ENCODE measurements at places on chromosomes 2 and 18.

GRCh38 chr2:190627448-190628412 is 21.2 kb upstream of the NAB1 start:
- no peak for DNase-seq

DNA sequence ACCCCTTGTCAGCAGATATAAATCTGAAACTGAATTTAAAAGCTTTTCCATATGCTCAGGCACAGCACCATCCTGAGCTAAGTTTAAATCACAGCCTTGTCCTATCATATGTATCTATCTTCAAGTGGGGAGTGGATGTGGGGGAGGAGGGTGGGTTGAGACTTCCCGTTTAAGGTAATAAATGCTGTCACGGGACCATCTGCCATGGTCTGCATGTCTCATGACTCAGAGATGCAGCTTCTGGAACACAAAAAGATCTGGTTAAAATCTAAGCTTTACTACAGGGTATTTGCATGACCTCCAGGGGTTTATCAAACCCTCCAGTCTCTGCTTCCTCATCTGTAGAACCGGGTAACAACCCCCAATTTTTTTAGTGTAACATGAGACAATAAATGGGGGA is 377.7 kb upstream of the ST6GAL2 start:
- no peak for DNase-seq

DNA sequence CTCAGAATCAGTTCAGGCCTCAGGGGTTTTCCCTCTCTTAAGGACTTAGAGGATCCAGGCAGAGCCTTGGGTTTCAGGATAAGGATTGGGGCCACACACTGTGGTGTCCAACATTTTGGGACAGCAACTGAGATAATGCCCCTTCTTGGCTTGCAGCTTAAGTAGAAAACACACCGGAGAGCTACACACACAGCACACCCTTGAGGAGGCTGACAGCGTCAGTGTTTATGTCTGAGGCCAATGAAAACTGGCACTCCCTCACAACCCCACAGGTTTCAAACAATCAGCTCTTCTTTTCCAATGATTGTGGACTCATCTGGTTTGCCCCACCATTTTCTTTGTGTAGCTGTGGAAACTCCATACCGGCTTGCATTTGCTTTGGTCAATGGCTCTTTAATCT is 257.7 kb downstream of the CDCA7 start:
- DNase-seq, result no peak

GRCh38 chr2:208359632-208359986 is 47.0 kb upstream of the PTH2R start:
- DNase-seq, result no peak

DNA sequence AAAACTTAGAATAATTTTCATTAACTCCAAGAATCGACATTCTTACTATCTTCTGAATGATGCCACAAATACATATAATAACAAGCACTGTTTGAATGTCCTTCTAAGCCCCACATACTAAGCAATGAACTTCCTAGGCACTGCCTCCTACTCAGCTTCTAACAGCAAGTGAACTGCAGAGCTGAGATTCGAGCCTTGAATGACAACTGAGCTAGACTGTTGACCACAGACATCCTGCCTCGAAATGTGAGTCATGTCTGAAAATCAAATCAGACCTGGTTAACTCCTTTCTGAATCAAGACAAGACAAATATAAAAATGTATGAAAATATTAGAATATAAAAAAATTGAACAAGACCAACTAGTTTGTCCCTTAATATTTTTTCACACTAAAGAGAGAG is 108.1 kb downstream of the MYT1L start:
- no peak for DNase-seq

DNA sequence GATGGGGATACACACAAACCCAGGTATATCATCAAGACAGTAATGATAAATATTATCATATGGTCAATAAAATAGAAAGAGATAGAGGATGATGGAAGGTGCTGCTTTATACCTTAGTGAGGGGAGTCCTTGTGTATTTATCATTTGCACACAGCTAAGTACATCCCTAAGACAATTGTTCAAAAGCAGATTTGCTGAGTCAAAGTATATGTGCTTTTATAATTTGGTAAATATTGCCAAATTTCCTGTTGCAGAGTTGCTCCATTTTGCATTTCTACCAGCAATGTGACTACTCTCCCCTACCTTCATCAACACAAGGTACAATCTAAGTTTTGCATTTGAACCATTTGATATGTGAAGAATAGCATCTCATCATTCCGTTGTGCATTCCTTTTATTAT is 22.6 kb upstream of the PLEK start:
- DNase-seq, result no peak

GRCh38 chr2:66433945-66434678 is 813 bp upstream of the MEIS1 start:
- no peak for DNase-seq

DNA sequence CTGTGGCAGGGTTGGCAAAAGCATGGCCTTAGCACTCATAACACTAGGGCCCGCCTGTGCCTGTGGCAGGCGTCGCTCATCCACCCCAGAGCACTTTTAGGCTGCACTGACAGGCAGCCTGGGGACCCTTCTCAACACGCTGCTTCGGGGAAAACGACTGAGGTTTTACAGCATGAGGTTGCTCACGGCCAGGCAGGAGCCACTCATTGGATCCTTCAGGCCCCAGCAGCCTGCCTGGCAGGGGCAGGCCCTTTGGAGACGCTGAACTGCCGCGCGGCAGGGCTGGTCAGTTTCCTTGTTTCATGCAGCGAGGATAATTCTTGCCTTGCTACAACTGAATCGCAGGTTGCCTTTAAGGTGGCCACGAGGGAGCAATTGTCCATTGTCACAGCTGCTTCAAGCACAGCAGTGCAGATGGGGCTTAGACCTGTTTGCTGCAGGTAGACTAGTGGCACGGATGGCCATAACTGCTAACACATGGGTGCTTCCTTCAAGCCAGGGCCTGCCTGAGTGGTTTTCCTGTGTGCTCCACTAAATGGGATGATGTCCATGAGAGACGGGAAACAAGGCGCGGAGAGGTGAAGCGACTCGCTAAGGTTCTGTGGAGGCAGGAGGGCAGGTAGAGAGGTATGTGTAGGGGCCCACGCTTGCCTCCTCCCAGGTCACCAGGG is 49.9 kb upstream of the HS6ST1 start:
- no peak for DNase-seq

- DNase-seq, result no peak
Observed at GRCh38 chr18:22790545-22791309, 142.4 kb upstream of the RBBP8 start.

GRCh38 chr2:70473101-70473722 is 80.4 kb downstream of the TGFA start:
- no peak for DNase-seq

DNA sequence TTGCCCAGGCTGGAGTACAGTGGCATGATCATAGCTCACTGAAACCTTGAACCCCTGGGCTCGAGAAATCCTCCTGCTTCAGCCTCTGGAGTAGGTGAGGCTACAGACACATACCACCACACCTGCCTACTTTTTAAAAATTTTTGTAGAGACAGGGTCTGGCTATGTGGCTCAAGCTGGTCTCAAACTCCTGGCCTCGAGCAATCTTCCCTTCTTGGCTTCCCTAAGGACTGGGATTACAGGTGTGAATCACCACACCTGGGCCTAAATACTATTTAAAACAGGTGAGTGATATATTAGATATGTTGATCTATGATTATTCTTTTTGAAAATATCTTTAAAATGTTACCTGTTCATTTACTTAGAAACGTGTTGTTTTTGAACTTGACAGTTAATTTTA is 57.2 kb downstream of the MOGAT1 start:
- DNase-seq, result no peak

DNA sequence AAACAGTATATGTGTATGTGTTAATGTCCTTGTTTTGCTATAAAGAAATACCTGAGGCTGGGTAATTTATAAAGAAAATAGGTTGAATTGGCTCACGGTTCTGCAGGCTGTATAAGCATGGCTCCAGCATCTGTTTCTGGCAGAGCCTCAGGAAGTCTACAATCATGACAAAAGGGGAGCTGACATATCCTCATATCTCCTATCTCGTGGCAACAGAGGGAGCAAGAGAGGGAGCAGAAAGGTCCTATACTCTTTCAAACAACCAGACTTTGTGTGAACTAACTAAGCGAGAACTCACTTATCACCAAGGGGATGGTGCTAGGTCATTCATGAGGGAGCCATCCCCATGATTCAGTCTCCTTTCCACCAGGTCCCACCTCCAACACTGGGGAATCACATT is 13.0 kb downstream of the CALCRL start:
- no peak for DNase-seq

DNA sequence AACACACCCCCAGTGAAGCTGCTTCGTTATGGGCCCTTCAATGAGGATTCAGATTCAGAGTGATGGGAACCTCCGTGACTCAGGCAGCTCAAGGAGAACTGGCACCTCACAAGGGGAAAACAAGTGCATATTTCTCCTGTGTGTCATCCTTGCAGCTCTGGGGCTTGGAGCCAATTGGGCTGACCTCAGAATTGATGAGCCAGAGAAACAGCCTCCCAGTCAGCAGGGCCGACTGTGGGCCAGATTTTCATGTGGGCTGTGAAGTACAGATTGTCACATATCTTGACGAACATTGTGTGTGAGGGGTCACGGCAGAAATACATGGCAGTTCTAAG is 189.6 kb upstream of the SP5 start:
- DNase-seq, result no peak

- DNase-seq, result no peak
Observed at GRCh38 chr2:155689791-155690190, 642.7 kb downstream of the NR4A2 start.

- DNase-seq, result no peak
Observed at GRCh38 chr2:233372855-233373254, 18.6 kb downstream of the DGKD start.

DNA sequence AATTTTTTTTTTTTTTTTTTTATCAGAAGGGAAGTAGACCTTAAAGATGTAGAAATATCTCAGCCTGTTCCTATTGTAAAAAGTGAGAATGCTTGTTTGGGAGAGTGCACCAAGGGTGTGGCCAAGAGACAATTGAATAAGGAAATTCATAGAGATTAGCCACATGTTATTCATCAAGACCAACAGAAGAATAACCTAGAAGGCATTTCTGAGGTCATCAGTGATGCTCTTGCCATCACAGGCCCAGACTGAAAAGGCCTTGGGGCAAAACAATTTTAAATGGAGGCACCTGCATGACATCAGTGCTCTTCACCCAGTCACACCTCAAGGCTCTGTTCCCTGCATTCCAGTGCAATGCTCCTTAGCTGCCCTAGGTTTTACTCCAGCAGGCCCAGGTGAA is 2043.3 kb upstream of the PIK3C3 start:
- DNase-seq, result no peak

DNA sequence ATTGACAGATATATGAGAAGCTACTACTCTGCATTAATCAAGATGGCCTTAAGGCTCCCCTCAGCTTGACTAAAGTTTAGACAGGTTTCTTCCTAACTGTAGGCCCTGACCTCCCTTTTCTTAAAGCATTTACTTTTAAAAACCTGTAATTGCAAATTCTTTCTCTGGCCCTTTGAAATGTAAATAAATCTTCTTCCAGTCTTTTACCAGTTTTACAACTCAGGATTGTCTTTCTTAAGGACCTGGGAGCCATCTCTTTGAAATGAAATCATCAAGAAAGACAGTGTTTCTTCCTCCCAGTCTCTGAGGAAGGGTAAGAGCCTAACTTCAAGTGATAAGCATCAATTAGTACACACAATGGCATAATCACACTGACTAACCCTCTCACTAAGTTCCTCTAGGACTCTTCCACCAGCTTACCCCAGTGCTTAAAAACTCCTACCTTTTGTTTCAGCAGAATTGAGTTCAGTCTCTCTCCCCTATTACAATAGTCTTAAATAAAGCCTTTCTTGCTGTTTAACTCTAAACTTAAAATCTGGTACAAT is 58.7 kb upstream of the CDH20 start:
- no peak for DNase-seq

GRCh38 chr18:10074110-10074509 is 160.3 kb downstream of the VAPA start:
- DNase-seq, result no peak

GRCh38 chr2:196333397-196333796 is 162.0 kb upstream of the STK17B start:
- DNase-seq, result no peak

- no peak for DNase-seq
Observed at GRCh38 chr2:20488201-20488641, 41.3 kb downstream of the RHOB start.

DNA sequence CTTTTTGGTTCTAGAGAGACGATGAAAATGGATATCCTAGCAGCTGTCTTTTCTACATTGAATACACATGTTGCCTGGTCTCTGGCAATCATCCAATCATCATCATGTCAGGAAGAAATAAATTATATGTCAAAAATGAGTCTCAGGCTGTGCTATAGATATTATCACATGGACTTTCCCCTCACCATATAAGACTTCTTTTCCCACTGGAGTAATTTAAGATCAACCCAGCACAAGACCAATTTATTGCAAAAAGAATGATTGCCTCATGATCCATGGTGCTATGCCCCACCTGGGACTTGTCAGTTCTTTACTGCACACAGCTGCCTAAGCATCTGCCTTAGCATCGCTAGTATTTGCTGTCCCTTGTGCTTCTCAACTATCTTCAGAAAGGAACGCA is 783.7 kb upstream of the TMEFF2 start:
- no peak for DNase-seq

- no peak for DNase-seq
Observed at GRCh38 chr2:100413571-100413970, 3.9 kb downstream of the CHST10 start.

GRCh38 chr2:81858998-81859397 is 1554.4 kb upstream of the LRRTM1 start:
- DNase-seq, result no peak

DNA sequence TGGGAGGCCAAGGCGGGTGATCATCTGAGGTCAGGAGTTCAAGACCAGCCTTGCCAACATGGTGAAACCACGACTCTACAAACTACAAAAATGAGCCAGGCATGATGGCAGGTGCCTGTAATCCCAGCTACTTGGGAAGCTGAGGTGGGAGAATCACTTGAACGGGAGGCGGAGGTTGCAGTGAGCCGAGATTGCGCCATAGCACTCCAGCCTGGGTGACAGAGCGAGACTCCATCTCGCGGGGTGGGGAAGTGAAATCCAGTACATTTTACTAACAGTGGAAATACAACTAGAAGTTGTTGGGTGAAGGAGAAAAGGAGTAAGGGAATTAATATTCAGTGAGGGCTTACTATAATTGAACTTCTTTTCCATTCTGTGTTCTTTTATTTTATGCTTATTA is 13.2 kb upstream of the ENOSF1 start:
- DNase-seq, result no peak

DNA sequence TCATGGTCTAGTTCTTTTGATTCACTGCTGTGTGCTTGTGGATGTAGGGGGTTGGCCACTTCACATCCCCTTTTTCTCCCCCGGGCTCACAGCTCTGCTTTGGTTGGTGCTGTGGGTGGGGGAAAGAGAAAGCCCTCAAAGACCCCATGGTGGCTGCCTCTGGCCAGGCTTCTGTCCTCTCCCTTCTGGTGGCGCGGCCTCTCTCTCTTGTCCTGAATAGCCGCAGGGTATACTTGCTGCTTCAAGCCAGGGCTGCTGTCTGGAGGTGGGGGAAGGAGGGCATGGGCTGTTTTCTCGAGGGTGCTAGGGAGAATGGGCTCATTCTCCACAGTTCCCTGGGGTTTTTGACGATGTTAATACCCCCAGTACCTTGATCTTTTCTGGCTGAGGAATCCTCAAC is 53.9 kb downstream of the IL1R2 start:
- DNase-seq, result no peak
